ENCODE measurements at places on chromosomes 2 and 18.

GRCh38 chr2:23559561-23560239 is 174.7 kb downstream of the KLHL29 start:
- no peak for DNase-seq

DNA sequence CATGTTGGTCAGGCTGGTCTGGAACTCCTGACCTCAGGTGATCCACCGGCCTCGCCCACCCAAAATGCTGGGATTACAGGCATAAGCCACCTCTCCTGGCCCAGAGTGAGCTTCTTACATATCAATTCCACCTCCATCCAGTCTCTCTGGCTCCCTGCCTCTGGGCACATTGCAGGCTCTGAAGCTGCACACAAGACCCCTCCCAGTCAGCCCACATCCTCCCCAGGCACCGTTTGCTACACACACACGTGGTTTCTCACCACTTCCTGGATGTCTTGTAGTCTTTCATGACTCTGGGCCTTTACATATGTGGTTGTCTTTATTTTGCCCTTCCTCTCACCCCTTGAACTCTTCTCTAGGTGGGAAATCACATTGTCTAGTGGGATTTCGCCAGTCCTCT is 64.0 kb upstream of the CABLES1 start:
- no peak for DNase-seq

GRCh38 chr2:96109361-96109680 is 7.0 kb downstream of the ADRA2B start:
- no peak for DNase-seq

- no peak for DNase-seq
Observed at GRCh38 chr2:201621293-201621999, 21.9 kb downstream of the TMEM237 start.

GRCh38 chr2:105488285-105488684 is 89.4 kb upstream of the FHL2 start:
- no peak for DNase-seq

- DNase-seq = no peak
Observed at GRCh38 chr2:40204268-40204667, 247.6 kb downstream of the SLC8A1 start.

DNA sequence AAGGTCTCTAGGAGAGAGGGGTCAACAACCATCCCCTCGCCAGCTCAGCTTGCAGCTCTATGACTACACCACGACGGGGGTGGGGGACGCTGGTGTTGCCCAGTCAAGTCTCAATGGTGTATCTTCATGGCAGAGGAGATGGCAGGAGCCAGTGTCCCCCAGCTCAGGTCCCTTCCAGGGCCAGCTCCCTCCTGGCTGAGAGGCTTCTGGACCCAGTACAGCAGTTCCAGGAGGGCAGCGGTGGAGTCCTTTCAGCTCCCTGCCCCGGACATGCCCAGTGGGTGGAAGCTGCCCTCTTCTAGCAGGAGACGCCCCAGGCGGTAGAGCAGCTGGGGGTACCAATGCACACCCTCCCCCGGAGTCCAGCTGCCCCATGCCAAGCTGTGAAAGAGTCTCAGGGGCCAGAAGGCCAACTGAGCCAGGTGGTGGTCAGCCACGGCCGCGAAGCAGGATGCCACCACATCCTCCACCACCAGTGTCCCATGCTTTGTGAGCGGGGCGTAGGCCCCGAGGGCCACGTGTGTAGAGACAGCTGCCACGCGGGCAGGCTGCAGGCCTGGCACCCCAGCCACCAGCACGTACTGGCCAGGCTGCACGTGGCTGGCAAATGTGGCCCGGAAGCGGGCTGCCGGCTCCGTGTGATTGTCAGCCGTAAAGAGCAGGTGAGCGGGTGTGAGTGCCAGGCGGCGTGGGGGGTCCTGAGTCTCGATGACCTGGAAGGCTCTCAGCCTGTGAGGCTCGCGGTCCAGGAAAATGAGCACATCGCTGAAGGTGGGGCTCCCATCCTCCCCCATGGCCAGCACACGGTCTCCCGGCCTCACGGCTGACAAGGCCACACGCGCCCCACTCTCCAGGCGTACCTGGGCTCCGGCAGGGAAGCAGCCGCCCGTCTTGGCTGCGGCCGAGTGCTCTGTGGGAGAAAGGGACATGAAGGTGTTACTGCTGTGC is 5.5 kb downstream of the IHH start:
- DNase-seq = no peak

- DNase-seq = no peak
Observed at GRCh38 chr2:240933048-240933965, 27.2 kb downstream of the CROCC2 start.

- DNase-seq = no peak
Observed at GRCh38 chr2:8033546-8034096, 648.2 kb upstream of the ID2 start.

DNA sequence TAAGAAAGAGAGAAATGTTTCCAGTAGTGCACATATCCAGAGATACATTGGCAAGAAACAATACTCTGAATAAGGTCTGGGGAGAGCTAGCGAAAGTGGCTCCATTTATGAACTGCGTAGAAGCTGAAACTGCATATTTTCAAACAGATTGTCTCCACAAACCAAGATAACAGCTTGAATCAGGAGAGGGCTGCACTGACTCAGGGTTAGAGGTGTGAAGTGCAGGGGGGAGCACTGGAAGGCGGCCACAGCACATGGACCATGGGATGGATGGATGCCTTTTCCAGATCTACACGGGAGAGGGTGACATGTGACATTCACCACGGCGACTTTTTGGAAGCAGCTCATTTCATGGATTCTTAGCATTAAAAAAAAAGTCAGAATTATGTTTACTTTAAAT is 729.4 kb downstream of the RNF144A start:
- DNase-seq = no peak

DNA sequence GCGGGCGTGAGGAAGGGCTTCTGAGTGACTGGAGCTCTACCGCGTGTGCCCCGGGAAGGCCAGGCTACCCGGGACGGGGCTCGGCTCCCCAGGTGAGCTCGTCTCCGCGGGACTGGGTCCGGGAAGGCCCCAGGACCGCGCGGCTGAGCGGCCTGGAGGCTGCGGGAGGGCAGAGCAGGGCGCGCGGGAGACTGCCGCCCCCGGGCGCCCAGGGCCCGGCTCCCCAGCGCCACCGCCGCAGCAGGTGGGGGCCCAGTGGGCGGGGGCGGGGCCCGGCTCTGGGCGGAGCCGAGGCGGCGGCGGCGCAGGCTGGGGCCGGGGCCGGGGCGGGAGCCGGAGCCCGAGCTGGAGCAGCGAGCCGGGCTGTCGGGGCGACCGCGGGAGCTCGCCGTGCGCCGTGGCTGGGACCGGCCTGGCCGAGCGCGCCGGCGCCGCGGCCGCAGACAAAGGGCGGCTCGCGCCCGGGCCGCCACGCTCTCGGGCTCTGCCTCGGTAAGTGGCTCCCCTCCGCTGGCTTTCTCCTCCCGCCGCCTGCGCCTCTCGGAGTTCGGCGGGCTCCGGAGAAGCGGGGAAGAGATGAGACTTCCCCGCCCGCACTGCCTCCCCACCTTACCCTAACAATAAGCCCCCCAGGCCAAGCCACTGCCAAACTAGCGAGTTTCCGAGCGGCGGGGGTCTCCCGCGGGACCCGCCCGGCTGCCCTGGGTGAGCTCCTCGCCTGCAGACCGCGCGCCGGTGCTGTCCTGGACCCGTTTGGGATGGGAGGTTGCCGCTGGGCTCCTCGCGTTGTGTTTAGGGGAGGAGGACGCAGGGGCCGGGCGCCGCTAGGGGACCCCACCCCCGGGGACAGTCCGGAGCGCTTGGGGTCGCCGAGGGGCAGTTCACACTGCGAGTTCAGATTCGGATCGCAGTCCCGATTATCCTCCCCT is at the start of gene MAPK4:
Gene MAPK4 (plus strand): TSS at position 336 of the 929 bp plus-strand sequence. CDS start 103,872 bp downstream, outside the sequence.
- no peak for DNase-seq

DNA sequence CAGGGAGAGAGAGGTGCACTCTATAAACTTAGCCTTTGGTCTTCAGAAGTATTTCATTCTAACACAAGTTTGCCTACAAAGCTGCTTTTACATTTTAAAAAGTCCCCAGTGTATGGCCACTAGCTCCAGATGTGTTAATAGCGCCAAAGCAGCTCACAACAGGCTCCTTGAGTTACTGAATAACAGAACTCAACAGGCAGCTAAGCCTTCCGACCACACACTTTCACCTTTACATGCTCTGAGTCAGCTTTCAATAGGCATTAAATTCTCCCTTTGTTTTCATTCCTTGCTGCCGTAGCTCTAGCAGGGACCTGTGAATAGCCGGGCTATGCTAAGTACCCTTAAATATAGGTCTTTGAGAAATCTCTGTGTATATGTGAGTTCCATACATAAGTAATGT is 262.8 kb upstream of the PARD3B start:
- DNase-seq = no peak

GRCh38 chr2:1729242-1729641 is 15.1 kb downstream of the PXDN start:
- DNase-seq = no peak

- DNase-seq = no peak
Observed at GRCh38 chr2:138215958-138216357, 251.7 kb downstream of the HNMT start.

GRCh38 chr2:39938035-39938835 is 159.2 kb upstream of the THUMPD2 start:
- DNase-seq = peak; percentile 72

DNA sequence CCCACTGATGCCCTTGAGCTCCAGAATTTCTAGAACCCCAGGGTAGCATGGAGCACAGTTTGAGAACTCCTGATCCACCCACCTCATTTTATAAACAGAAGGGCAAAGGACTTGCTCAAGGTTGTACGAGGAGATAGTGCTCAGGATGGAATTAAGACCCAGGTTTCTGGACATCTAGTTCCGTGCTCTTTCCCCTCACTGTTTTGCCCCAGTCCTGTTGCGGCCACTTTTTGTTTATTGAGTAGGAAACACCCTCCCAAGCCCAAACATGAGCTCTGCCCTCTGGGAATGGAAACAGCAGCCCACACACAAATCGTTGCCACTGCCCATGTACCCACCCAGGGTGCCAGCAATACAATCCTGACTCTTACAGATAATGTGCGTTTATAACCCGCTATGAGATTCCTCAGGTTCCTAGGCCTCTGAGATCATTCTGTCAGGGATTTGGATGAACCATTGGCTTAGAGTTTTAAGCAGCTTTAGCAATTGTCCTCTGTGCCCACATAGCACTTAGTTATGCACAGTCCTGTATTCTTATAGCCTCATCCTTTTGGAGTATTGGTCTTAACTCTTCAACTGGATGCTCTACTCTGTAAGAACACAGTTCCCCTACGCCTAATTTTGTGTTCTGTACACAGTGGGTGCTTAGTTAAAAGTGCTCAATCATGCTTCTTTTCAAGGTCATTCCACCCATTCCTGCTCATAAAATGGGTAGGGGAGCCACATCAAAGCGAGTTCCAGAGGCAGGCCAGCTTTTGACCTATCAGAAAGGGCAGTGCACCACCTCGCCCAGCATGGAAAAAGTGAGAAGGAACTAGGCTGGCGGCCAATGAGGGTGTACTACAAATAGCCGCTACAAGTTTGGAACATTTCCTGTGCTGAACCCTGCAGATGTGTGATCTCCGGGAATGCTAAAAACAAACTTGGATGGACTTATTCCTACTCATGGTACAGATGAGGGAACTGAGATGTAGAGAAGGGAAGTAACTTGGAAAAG is 60.3 kb upstream of the IGFBP2 start:
- DNase-seq = no peak

- peak; percentile 76 for DNase-seq
Observed at GRCh38 chr18:76476665-76477561, 18.1 kb downstream of the ZNF516 start.

- no peak for DNase-seq
Observed at GRCh38 chr2:96913398-96914202, 43.7 kb upstream of the SEMA4C start.

GRCh38 chr2:61470122-61470951 is 550 bp downstream of the USP34 start:
- no peak for DNase-seq

DNA sequence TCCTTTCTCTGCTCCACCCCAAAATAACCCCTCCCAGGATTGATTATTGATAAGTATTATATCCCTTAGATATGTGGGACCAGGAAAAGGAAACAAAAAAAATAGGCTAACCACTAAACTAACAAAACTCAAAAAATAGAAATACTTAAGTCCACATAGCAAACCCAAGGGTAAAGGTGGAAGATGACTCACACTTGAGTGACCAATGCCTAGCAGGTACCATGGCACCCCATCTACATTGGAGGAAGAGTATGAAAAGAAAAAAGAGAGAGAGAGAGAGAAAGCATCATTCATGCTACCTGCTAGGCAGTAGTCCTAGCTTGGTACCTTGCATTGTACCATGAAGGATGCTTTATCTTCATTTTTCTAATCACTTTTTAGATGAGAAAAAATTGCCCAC is 6.3 kb downstream of the EXOC6B start:
- DNase-seq = no peak

- DNase-seq = no peak
Observed at GRCh38 chr2:209209943-209210342, 213.9 kb upstream of the MAP2 start.

- no peak for DNase-seq
Observed at GRCh38 chr2:113098041-113098440, 29.4 kb upstream of the IL1RN start.

DNA sequence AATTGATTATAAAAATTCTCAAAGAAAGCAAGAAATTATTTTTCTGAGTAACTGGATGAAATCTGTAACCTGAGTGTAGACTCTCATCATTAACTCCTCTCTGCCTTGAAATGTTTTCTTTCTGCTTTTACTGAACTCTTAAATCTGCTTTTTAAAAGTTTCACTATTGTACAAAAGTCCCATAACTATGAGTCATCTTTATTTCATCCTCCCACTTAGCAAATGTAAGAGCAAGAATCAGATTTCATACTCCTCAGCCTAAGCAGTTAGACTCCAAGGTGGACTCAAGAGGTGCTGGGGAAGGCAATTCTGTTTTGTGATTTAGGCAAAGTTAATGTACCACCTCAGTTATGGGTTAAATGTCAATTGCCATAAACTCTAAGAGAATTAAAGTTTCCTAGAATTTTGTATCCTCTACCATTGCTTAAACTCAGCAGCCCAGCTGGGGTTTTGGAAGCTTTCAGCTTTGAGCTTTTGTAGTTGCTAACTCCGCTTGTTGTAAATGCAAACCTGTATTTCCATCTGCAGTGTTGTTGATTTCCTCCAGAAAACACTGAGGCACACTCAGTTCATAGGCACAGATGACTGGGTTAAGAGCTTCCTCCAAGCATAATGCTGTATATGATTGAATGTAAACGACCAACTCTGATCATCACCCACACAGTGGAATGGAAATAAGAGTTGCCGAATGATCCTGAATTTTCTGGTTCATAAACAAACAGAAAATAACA is 268.8 kb downstream of the ARHGAP15 start:
- no peak for DNase-seq

DNA sequence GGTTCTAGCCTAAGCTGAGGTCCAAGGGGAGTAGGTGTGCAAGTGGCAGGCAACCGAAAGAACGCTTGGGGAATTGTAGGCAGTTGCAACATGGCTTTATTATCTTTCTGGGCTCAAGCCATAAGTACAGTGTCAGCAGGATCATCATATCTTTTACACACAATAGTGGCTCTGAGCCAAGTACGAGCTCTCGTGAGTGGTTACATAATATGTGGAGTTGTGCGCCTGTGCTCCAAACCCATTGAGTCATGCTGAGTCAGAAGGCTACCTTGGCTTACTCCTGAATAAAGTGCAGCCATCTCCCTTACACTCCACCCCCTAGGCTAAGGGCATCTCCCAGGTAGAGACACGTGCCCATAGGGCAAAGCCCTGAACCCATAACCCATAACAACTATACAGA is 233.9 kb downstream of the SATB2 start:
- peak; percentile 64 for DNase-seq

GRCh38 chr18:48858676-48859075 is 92.1 kb downstream of the SMAD7 start:
- DNase-seq = no peak

All from HS-5 (cell line).